NCI-H524 treated with DMSO at 0.1 percent for 48 hours (cell line): ENCODE measurements at places on chromosomes 13 and 19.

GRCh38 chr13:112174476-112175110 is 107.6 kb downstream of the SOX1 start:
- no peak for DNase-seq

- no peak for DNase-seq
Observed at GRCh38 chr19:49592486-49593232, 1.7 kb downstream of the PRR12 start.

GRCh38 chr13:37418490-37418889 is 180.1 kb downstream of the POSTN start:
- no peak for DNase-seq

DNA sequence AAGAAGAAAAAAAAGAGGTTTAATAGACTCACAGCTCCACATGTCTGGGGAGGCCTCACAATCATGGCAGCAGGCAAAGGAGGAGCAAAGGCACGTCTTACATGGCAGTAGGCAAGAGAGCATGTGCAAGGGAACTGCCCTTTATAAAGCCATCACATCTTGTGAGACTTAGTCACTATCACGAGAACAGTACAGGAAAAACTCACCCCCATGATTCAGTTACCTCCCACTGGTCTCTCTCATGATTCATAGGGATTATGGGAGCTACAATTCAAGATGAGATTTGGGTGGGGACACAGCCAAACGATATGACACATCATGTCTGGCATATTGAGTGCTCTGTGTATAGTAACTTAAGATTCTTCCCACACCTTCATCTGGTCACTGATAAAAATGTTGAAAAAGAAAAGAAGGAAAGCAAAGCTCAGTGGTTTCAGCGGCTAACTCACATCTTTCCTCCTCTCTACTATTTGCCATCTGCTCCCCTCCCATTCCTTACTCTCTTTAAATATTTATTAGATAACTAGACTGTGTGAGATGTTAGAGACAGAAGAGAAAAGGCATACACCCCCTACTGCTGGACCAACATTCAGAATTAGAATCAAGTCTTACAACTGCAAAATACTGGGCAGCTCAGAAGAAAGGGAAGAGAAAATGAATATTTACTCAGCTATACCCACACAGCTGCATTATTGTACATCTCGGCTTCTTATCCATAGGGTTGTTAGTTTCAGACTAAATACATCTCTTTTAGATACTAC is 60.1 kb upstream of the AKAP11 start:
- no peak for DNase-seq

GRCh38 chr19:45311621-45312020 is 11.1 kb downstream of the CKM start:
- DNase-seq = no peak
